Cardiac septum (tissue), 1 donor: ENCODE measurements at places on chromosomes 7 and 10. TPM values are rescaled to one million over a fixed set of nuclear protein-coding genes. Genes with fewer than 3 reads are reported as not detected.

The CH25H gene
- 1.00 TPM for total RNA-seq

The PDE6C gene
- total RNA-seq: not detected

The UPK3B gene
- total RNA-seq: 0.38 TPM

The LAMB1 gene
- 55.1 TPM for total RNA-seq

The HK1 gene
- 315 TPM for total RNA-seq

The IGFBP1 gene
- not detected for total RNA-seq
